GM18507 (cell line): ENCODE measurements at places on chromosomes 5 and 9.

DNA sequence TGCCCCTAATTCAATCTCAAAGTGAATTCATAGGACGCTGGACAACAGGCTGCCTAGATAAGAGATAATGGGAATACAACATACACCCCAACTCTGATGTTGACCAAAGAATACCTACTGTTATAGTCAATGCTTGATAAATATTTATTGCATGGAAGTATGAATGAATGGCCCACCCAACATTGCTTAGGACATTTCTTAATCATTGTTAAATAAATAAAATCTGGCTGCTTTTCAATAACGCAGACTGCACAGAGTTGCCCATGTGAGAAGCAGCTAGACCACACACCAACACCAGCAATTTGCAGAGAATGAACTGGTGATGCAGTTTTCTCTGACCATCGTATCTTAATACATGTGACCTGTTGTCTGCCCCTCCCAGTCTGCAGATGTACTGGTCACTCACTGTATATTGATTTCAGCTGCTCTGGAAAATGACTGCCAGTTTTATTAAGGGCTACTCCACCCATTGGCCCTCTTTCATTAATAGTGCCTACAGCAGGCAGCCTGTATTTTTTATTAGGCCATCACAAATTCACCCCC, 236.2 kb upstream of the WWC1 start:
- DNase-seq, result no peak

- DNase-seq, result no peak
These were observed 69.8 kb downstream of the SYK start for GRCh38 chr9:90871327-90871935.

- DNase-seq, result no peak
These were observed 200.2 kb downstream of the PLK2 start for GRCh38 chr5:58259685-58260152.

GRCh38 chr5:40477856-40478546, 201.7 kb upstream of the PTGER4 start:
- no peak for DNase-seq

DNA sequence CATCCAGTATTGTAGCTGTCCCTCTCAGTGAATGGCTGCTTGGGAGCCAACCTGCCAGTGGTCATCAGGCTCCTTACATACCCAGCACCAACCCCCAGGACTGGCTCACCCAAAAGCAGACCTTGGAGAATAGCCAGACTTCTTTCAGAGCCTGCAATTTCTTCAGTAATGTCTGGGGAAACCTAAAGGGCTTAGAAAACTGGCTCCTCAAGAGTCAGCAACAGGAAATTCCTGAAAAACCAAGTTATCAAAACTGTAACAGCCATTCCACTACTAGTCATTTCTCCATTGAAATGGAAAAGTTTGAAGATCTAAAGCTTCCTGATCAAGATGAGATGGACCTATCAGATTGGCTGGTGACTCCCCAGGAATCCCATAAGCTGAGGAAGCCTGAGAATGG, 12.3 kb upstream of the STING1 start:
- no peak for DNase-seq

DNA sequence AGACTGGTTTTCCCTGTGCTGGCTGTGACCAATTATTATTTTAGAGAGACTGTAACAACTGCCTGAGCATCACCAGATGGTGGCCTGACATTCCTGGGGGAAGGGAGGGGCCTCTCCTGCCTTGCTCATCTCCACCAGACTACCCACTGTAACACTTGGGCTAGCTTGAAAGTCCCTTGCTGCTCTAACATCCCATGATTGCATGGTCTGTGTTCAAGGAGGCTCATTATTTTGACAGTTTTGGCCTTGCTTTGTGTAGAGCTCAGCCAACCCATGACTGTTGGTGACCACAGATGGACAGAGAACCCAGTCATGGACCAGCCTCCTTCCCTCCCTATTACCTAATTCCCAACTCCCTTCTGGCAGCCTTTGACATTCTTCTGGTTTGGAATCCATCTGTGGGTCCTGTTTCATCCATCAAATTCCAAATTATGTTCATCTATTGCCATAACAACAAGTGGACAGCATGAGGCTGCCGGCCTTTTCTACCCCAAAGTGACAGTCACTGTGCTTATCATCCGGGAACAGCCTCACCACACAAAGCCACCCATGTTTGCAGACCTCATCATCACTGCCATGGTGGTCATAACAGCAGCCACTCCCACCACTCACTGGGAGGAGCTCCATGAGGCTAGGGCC, 49.0 kb upstream of the ICE1 start:
- no peak for DNase-seq

- no peak for DNase-seq
These were observed 107.8 kb upstream of the ATP10B start for GRCh38 chr5:160959804-160960203.

GRCh38 chr5:39517800-39518199, 93.0 kb upstream of the DAB2 start:
- no peak for DNase-seq

DNA sequence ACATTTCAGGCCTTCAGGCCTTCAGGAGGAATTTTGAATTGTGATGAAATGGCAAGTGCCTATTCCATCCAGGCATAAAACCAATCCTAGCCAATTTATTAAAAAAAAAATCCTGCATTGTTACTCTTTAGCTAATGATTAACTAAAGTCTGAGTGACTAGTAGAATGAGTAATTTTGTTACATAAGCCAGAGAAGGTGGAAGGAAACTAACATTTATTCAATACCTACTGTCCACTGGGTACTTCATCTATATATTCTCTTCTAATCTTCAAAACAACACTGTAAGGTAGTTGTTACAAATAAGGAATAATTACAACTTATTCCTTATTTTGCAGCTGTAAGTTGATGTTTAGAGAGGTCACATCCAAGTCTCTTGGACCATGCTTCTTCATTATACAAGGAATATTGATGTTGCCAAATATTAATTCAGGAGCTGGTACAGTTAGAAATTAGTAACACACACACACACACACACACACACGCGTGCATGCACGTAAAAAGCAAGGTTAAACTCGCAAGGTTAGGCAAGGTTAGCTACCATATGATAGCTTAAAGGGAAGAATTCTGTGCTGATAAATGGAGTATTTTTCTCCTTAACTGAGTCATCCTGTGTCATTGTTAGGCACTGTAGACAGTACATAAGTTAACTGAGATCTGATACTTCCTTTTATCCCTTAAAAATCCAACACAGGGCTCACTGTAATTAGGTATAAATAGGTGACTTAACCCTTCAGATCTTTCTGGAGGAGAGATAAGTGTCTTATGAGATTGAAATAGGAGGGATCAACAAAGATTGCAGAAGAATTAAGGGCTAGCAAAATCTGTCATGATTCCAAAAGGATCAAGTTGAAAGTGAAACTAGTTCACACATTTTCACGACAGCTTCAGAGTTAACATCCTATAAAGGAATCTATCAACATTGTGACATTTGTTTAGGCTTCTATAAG, 596.9 kb downstream of the PDE4D start:
- no peak for DNase-seq

GRCh38 chr5:66144834-66145390, 812 bp downstream of the SREK1 start:
- no peak for DNase-seq

- no peak for DNase-seq
These were observed 50.9 kb upstream of the CEMIP2 start for GRCh38 chr9:71819115-71819739.

DNA sequence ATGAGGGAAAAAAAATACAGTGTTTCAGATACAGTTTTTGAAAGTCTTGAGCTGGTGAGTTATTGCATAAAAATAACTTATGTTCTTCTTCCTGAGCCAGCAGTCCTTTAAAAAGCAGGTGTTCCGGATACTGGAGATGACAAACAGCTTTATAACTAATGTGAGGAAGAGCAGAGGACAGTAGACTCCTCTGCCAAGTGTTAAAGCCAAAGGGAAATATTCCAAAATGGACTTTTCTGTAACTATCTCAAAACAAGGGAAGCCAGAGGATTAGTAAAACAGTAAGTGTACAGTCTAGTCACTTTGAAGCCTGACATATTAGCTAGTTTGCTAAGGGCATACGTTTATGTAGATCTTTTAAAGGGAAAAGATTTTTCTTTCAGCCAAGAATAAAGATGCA, 11.0 kb upstream of the SNCAIP start:
- no peak for DNase-seq

DNA sequence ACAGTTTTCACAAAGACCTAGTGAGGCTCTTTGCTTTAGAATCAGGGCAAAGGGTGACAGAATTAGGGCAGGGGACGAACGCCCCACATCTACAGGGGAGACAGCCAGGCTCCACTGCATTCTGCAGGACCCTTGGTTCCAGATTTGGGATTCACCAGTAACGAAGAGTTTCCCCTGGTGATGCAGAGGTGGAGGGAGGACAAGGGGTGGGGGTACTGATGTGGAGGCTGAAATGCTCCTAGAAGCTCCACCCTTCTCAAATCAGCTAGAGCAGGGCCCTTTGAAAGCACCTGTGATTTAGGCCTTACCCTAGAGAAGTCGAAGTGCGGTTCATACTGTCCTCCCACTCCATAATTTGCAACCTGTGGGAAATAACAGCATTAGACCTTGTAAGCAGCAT, 29.1 kb downstream of the P4HA2 start:
- DNase-seq, result no peak

GRCh38 chr5:149271716-149272563, at the start of gene AFAP1L1:
Gene AFAP1L1, plus strand, starts transcription at chr5:149271859. Its CDS starts 110 bp downstream, at chr5:149271969.
- DNase-seq, result no peak

- DNase-seq, result no peak
These were observed 133.4 kb upstream of the PAPPA start for GRCh38 chr9:116020146-116020545.

DNA sequence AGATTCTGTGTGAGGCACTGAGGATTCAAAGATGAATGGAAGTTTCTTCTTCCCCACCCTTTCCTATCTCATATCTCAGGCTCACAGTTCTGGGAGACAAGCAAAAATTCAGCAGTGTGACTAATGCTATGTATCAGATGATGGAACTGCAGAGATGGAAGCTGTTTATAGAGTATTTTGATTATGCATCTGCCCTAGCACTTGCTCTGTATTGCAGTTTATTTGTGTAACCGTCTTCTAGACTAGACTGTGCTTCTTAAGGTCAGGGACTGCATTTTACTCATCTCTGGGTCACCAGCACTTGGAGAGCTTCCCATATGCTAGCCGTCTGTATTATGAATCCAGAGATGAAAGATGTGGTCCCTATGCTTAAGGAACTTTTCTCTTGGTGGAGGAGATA, 12.6 kb downstream of the CAVIN4 start:
- no peak for DNase-seq

GRCh38 chr5:154793599-154794524, 38.7 kb downstream of the LARP1 start:
- DNase-seq, result no peak

- DNase-seq, result no peak
These were observed 25.4 kb downstream of the DMRT3 start for GRCh38 chr9:1001838-1002237.

GRCh38 chr5:8908055-8908683, 637.7 kb downstream of the SEMA5A start:
- DNase-seq, result no peak

GRCh38 chr5:173714551-173715428, 98.3 kb upstream of the BOD1 start:
- DNase-seq, result no peak

DNA sequence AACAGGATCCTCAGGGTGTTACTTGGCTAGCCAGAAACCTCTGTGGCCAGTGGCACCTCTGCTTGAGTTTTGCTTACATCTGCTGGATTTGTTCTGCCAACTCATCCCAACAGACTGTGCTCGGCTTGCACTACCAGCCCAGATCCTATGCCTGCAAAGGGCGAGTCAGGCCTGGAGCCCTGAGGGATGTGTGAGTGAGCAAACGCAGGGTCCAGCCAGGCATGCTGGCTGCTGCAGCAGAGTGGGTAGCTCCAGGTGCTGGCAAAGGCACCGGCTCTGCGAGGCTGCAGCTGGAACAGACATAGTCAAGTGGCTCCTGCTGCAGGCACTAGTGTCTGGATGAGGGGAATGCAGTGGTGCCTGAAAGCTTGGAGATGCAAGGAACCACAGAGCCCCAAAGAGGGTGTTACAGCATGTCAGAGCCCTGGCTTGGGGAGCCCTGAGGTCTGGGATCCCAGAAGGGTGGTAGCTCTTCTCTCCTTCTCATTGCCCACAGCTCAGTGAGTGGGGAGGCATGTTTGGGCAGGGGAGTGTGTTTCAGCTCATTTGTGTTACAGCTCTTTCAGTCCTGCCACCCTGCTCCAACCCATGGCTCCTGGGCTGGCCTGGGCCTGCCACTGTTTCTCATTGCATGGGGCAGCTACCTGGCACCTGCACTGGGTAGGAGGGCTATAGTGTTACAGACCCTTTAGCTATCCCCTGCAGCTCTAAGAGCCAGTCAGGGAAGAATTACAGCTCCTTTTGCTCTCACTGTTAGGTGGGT, 332.6 kb downstream of the TAF11L14 start:
- DNase-seq, result no peak

DNA sequence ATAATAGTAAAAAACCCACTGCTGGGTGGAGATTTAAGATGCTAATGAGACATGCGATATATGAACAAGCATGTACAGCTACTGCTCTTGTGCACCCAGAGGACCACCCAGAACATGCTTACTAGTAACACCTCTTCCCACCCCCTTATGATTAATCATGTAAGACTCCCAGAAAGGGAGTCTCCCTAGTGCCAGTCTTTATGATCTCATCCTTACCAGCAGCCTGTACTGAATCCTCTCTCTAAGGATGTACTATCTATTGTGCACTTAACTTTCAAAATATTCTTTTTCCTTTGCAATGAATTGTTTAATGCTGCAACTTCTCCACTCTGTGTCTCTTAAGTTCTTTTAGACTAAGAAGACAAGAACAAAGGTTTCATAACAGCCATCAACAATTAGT, 9.1 kb upstream of the MAT2B start:
- DNase-seq, result no peak

DNA sequence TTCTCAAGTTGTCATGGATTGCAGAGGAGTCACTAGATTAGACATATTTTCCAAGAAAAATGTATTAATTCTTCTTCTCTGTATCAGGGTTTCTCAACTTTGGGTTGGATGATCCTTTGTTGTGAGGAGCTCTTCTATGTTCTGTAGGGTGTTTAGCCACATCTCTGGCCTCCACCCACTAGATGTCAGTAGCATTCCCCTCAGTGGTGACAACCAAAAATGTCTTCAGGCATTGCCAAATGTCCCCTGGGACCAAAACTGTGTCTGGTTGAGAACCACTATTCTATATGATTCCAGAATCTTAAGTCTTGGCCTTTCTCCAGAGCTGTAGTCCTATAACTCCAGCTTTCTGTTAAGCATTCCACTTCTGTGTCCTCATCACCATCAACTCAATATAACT, 220.9 kb downstream of the KIAA0825 start:
- DNase-seq, result no peak
